Central memory CD4-positive, alpha-beta T cell (primary cell): ENCODE measurements at places on chromosomes 1 and 21.
A peak's percentile ranks its signal among the peaks of the same experiment; 100 is the strongest.

- DNase-seq = no peak
Measured at GRCh38 chr1:199308349-199308846, 669.6 kb downstream of the PTPRC start.

- no peak for DNase-seq
Measured at GRCh38 chr21:44517175-44517899, 22.7 kb downstream of the KRTAP10-1 start.

GRCh38 chr1:231857609-231858135, 231.1 kb downstream of the DISC1 start:
- no peak for DNase-seq

GRCh38 chr1:105294838-105295237, 1545.1 kb downstream of the AMY1C start:
- DNase-seq = no peak

DNA sequence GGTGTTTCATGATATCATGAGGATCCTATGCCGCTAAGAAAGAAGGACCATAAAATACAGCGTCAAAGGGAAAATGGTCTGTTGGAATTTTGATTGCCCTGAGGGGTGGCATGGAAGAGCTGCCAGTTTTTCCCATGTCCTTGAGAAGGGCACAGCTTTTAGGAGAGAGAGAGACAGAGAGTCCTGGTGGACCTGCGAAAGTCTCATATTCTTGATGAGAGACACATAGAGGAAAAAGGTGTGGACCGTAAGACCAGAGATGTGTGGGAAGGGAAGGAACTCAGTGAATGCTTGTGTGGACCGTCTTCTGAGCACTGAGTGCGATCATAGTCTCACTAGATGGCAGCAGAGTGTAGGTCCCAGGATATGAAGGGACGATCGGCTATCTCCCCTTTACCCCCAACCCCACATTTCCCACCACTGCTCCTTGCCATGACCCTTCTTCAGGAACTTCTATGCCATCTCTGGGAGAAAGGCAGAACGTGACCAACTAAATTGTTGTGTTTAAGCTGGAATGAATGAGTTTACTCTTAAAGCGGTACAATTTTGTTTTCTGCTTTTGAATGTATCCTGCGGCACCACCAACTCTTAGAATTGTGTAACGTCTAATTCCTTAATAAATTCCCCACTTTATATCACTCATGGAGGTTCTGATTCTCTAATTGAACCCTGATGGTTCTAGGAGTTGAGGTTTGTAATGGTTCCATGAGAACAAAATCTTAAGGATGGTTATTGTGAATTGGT, 117.7 kb downstream of the CTH start:
- DNase-seq = no peak

- DNase-seq = no peak
Measured at GRCh38 chr21:38303300-38303699, 46.5 kb downstream of the KCNJ15 start.

GRCh38 chr1:47367651-47368050, 34.1 kb downstream of the CMPK1 start:
- DNase-seq = no peak

DNA sequence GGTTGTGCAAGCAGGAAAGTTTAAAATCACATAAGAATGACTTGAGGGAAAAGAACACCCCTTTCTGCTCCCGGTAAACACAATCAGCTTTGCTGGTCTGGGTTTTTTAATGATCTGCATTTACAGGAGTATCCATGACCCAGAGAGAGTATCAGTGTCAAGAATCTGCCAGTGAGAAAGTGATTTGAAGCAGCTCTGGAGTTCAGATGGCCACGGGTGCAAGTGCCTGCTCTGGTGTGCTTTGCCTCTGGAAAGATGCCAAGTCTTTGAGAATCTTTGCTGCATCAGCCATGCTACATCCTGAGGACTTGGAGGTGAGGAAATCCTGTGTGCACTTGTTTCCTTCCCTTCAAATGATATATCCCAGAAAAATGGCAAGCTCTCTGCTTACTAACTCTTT, 18.6 kb upstream of the MYSM1 start:
- DNase-seq = peak; percentile 12

DNA sequence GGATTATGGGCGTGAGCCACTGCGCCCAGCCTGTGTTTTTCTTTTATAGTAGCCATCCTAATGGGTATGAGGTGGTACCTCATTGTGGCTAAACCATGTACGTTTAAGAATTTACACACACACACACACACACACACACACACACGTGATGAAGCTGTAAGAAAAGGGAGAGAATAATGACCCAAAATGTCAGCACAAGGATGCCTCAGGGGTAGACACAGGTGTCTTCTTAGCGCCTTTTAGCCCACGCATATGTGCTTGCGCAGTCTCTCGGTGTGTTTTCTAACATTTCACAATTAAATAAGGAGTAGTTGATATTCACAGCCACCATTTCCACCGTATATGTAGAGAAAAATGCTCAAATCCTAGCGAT, 782 bp upstream of the PFKL start:
- peak; percentile 22 for DNase-seq

- no peak for DNase-seq
Measured at GRCh38 chr1:17287130-17287776, 20.7 kb upstream of the PADI4 start.

GRCh38 chr1:87785386-87785785, 456.7 kb downstream of the LMO4 start:
- no peak for DNase-seq

- DNase-seq = no peak
Measured at GRCh38 chr1:10613861-10614260, 139.1 kb downstream of the PEX14 start.

DNA sequence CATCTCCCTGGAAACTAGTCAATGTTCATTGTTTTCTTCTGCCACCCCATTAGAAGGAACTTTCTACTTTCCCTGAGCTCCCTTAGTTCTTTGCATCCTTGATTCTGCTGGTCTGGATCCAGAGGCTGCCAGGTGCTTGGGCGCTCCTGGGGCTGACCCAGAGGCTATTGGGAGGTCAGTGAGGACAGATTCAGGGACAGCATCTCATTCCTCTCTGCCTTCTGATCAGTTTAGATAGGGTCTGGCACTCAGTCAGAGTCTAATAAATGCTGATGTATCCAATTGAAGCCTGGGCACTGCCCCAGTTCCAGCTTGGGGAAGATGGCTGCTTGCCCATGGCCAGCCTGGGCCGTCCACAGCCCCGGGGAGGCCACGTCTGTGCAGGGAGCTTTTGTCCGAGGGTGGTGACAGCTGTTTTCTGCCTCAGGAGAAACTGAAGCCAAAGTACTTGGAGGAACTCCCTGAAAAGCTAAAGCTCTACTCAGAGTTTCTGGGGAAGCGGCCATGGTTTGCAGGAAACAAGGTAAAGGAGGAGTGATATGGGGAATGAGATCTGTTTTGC, 2.3 kb downstream of the GSTM1 start:
- DNase-seq = no peak

DNA sequence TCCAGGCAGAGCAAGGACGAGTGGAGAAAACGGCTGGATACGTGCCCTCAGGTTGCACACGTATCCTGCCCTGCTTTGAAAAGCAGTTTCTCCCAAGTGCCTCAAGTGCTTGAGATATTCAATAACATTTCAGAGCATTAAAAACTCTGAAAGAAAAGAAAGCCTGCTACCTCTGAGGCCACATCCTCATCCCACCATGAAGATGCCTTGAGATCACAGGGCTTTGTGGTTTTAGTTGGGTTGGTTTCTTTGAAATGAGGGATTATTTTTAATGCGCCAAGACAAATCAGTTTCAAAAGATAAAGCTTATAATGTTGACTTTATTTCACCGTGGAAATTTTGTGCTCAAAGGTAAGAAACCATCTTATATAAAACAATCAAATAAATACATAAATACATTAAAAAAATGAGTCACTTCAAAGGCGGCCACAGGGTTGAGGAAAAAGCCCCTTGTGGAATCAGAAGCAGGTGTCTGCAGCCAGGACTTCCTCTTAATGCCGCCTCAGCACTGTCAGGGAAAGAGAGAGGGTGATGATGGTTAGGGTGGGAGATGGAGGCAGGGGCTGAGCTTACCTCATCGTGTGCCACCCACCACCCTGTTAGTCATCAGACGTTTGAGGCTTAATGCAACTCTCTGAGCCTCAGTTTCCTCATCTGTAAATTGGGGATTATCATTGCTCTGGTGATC, 1.4 kb downstream of the NPPB start:
- DNase-seq = no peak

GRCh38 chr1:2050793-2051682, 827 bp downstream of the PRKCZ start:
- DNase-seq = no peak

DNA sequence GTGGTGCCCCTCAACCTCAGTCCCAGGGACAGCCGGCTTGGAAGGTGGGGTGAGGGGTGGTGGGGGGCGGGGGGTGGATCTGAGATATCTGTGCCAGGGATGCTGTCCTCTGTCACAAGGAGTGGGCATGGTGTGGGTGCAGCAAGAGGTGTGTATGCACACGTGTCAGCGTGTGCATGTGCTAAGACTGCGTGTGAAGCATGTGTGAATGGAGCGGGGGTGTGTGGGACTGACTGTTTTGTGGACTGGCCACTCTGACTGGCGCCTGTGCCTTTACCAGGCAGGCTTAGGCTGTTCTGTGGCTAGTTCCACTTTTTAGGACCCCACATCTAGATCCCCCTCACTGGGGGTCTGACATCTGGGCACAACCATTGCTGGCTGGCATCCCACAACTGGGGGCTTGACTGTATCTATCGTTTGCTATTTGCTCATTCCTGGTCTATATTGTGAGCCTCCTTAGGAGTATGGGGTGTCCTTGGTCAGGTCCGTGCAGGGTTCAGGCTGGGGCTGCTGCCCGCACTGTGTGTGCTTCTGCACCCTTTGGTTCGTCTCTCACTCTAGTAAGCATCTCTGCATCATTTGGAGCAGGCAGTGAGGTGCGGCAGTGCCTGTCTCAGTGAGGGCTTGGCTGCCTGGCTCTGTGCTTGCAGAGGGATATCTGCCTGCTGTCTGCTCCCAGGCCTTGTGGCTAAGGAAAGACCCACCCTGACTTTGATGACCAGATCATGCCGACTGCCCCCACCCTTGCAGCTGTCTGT, 1.9 kb downstream of the AMPD2 start:
- no peak for DNase-seq

DNA sequence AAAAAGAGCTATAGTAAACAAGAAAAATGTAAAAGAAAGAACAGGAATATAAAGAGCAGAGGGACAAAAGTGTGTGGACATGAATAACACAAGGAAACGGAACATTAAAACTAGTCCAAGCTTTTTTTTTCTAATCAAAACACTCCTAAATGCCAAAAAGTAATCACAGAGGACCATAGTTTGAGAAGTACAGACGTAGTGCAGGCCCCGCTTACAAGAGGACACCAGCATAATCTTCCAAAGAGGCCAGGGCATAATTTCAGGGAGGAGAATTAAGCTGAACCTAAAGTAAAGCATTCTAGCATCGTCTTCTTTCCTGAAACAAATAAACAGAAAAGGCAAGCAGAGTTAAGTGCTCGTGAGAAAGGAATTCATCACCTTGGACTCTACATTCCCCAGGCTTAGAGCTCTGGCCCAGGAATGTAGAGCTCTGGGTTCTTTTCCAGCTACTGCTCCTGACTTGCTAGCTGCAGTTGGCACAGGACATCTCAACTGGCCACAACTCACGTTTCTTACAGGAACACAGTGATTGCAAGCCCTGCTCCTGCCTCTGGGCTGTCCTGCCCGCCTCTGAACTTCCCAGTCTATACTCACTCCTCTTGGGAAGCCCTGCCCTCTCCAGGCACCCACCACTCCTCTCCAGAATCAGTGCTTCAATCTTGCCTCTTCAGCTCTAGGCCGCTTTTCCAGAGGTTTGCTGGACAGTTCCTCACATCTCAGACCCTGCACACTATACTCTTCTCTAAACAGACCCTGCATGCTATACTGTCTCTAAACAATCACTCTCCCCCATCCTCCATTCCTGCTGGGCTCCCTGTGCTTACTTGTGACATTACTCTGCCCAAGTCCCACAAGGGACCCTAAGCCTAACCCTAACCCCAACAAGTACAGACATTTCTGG, 9.8 kb downstream of the RGS8 start:
- no peak for DNase-seq
